ENCODE measurements at places on chromosomes 5 and 9.
A peak's percentile ranks its signal among the peaks of the same experiment; 100 is the strongest.

DNA sequence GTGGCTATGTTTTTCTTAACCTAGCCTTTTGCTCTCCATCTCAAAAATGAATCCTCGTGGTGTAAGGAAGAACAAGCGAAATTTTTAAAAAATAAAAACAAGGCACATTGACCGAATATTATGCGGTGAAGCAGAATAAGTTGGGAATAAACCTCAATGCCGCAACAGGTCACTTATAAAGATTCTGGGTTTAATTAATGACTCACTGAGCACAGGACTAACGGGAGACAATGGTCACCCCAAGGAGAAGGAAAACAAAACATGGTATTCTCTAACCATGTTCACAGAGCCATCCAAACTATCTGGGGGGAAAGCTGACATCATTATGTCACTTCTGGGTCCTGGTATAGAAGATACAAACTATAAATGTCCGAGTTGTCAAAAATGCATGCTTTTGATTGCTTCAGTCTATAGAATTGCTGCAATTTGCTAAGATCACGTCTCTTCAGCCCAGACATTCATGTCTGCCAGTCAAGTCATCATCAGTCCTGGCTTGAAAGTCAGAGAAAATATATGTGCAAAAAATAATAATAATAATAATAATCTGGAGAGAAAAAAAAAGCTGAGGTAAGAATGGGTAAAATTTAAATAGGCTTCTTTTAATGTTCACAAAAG lies 280.6 kb downstream of the NR2F1-AS1 start:
- DNase-seq, result no peak

DNA sequence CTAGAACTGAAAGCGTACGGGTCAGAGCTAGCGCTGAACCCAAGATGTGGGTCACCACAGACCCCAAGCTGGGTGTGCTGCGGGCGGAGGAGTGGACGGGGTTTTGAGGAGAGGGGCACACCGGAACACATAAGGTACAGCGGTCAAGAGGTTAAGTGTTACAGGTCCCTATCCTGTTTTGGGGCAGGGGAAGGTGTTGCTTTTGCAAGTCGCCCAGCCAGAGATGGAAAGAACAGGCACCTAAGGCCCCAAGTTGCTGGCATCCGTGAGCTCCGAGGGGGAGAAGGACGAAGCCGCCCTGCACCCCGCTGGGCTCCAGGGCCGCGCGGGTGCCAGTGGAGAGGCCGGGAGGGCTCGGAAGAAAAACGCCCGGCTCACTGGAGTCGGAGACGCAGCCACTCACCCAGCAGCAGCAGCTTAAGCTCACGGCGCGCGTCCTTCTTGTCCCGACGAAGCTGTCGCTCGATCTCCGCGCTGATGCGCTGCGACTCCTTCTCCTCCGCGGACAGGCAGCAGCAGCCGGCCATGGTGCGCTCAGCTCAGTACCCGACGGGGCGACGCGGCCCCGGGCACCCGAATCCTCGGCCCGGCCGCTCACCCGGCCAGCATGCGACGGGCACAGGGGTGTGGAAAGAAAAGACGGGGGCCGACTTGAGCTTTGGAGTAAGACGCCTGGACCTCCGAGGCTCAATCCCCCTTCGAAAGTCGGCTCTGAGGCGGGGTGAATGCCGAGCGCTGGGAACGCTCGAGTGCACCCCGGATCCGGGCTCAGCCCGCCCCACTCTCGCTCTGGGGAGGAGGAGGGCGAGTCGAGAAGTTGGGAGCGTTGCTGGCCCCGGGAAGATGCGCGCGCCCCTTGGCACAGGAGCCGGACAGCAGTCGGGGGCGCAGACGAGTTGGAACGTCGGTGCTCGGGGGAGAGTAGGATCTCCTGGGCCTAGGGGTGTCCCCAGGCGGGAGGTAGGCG lies 572 bp downstream of the GNA14 start:
- peak; percentile 24 for DNase-seq

DNA sequence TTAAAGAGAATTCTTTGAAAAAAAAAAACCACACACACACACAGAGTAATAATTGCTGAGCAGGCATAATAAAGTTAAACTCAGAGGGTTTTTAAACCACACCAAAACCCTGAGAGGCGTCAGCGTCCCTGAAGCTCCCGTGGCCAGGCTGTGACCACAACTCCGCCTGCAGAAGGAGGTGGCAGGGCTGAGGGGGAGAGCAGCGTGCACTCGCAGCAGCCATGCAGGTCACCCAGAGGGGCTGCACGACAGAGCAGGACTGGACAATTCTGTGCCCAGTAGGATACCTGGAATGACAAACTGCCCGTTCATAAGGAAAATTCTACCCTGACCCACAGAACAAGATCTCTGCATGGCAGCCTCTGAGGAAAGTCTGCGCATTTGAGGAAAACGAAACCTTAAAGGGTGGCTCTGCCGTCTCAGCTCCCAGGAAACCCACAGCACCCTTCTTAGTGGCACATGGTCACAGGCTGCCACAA lies 44.0 kb downstream of the ROR2 start:
- DNase-seq, result no peak

GRCh38 chr9:109278848-109279247 lies 42.0 kb downstream of the EPB41L4B start:
- no peak for DNase-seq

DNA sequence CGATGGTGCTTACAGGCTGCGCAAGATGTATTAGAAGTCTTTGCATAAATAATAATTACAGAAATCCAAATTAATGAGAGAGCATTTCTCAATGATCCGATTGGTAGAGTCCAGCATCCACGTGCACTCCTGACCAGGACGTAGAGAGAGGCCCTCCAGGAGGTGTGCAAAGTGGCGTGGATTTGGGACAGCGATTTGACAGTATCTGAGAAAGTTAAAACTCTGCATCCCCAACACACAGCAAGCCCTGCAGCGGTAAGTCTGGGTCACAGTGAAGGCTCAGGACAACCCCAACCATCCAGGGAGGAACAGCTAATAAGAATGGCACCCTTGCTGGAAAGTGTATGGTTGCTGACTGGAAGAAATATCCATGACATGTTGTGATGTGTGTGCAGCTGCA lies 180.2 kb downstream of the AUH start:
- no peak for DNase-seq

- DNase-seq, result no peak
Measured at GRCh38 chr9:15253786-15254185, 53.2 kb downstream of the TTC39B start.

DNA sequence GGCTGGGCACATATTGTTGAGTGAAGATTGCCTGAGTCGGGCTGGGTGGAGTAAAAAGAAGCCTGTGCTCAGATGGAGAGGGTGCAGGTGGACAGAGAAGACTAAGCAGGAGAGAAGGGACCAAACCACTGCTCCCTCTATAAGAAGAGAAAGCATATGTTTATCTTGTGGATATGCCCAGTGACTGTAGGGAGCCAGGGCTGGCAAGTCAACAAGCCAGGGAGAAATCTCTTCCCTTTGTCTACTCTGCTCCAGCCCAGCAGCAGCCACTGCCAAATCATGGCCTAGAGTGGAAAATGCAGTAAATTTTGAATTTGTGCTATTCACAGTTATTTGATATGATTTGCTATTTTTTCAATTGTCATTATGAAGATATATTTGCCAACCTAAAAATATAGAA lies 33.2 kb upstream of the TRIM36 start:
- DNase-seq, result no peak

- peak; percentile 87 for DNase-seq
Measured at GRCh38 chr5:132265336-132266030, 8.0 kb downstream of the PDLIM4 start.

- no peak for DNase-seq
Measured at GRCh38 chr9:76519075-76519835, 60.3 kb downstream of the GCNT1 start.

- DNase-seq, result no peak
Measured at GRCh38 chr9:109456811-109457210, 41.3 kb downstream of the PTPN3 start.

GRCh38 chr9:105842023-105842644 lies 147.8 kb downstream of the TMEM38B start:
- DNase-seq, result no peak

DNA sequence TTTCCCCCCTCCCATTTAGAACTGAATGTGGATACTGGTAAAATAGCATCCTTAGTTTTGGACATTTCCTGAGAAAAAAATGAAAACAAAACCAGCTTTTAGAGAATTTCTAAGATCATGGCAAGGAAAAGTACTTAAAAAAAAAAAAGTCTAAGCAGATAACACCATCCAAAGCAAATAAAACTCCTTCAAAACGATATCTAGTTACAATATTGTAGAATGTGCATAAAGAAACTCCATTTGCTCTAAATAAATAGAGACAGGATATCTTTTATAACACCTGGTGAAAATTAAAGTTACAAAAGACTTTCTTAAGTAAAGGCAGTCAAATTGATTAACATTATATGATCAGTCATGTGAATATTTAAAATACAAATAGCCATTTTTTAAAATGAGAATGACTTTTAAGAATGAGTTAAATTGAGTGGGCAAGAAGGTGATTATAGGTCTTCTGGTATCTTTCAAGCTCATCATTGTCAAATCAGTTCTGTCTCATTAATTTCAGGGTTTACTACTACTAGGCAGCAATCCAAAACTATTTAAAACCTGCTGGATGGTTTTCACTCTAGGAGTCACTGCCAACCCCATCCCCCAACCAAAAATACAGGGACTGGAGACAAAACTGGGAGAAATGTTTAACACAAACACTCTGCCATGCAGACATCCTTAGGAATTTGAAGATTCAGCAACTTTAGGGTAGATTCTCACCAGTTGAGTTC lies 382.6 kb downstream of the ADGRV1 start:
- DNase-seq, result no peak

GRCh38 chr5:89981878-89982773 lies 427.4 kb downstream of the CETN3 start:
- DNase-seq, result no peak

DNA sequence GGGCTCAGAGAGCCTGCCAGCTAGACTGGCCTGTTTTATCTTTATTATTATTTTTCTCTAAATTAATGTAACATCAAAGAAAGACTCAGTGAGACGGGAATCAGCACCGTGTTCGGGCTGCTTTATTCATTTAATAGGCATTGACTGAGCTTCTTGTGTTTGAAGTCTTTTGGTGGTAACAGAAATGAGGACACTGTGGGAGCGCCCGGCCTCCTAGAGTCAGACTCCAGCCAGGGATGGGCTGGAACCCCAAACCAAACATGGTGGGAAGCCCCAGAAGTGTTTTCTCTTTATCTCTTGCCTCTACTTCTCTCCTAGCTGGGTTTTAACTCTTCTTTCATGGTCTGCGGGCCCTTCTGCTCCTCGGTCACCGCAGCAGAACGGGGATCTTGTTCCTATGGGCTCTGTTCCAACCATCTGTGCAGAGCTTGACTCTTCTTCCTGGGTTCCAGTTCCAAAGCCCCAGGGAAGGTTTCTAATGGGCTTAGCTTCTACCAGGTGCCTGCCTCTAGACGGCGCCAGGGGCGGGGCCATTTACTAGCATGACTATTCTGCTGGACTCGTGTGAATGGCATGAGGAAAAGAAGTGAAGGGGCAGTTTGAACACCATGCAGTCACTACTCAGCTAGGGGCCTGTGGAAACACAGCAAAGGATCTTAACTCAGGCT lies 123.8 kb downstream of the FGF18 start:
- no peak for DNase-seq

DNA sequence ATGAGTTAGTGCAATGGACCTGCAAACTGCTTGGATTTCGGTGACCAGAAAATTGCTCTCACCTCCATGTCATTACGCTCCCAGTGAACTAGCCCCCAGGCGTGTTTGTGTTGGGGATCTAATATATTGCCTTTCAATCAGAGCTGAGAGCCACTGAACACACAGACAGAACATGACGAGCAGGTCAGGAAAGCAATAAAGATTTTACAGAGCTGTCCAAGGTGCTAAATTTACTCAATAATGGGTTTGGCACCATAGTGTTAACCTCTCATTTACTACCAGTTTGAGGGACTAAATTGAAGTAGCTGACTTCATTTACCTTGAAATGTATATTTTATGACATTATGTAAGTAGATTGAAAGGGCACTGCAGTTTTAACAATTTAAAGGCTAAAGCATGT lies 383.0 kb downstream of the EBF1 start:
- DNase-seq, result no peak

GRCh38 chr5:32020271-32020670 lies 153.8 kb downstream of the GOLPH3 start:
- DNase-seq, result no peak

DNA sequence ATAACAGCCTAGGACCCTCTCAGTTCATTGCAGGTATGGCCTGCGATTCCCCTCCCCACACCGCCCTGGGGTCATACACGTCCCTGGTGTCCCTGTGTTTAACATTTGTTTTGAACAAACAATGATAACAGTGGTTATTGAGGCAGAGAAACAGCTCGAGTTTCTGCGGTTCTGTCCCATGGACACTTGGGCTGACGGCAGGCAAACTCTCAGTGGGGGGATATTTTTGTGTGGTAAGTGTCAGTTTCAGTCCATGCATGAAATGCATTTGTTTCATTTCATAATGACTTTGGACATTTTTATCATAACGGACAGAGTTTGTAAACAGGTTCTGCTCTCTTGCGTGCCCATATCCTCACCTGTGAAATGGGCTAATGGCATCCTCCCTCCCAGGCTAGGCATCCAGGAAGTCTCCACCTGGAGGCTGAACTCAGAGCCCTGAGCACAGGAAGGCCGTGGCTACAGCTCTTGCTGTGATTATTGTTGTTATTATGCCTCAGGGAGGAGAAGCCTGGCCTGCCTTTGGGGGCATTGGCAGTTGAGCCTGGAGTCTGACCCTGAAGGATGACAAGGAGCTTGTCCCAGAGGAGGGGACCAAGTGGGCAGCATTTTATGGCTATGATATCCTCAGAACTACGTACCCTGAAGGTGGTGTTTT lies 190.9 kb downstream of the GADD45G start:
- no peak for DNase-seq
